Activated CD4-positive, alpha-beta T cell treated with anti-CD3 and anti-CD28 coated beads, Interleukin-2, amount 50 U/mL, for 4 hours (primary cell): ENCODE measurements at places on chromosomes 1 and 21.

DNA sequence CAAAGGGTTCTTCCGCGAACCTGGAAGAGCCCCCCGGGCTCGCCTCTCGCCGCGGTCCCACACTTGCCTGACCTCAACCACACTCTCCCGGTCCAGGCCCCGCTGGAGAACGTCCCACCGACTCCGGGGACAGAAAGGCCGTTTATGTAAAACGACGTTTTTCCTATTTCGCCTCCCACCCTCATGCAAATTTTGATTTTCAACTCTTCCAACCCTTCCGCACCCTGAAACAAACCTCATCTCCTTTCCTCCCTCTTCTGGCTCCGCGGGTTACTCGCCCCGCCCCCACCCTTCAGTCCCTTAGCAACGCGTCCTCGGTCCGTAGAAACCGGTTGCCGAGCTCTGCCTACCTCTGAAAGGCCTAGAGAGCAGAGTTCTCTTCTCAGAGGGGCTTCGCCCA lies at the start of gene C1orf141:
TSS of gene C1orf141 (minus strand) at position 276 of the 400 bp plus-strand sequence. CDS start 7,730 bp downstream, outside the sequence.
- no peak for DNase-seq

DNA sequence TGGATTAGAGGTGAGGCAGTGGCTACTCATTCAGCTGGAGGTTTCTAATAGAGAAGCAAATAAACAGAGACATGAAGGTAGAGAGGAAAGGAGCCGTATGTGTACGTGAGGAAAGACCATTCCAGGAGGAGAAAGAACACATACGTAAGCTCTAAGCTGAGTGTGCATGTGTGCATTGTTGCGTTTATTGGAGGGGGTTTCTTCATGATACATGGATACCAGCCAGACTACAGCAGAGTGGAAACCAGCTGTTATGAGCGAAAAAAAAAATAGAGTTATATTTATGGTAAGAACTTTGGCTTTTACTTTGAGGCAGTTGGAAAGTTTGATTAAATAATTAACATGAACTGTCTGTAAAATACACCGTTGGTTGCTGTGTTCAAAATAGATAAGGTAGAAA lies 173.4 kb upstream of the RGS18 start:
- DNase-seq: no peak

DNA sequence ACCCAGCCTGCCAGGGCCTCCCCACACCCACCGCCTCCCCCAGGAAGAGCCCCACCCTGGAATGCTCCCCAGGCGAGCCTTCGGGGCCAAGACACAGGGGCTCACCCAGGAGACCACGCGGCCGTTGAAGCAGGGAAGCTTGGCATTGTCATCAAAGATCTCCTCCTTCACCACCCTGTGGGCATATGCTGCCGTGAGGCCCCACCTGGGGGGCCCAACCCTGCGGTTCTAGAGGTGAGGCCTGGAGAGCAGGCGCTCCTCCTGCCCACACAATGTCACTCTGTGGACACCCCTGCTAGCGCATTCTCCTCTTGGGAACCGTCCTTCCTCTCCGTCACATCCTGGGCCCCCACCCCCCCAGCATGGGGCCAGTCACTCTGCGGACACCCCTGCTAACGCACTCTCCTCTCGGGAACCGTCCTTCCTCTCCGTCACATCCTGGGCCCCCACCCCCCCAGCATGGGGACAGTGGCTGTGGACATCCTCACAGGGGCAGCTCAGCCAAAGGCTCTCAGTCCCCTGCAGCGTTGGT lies 6.6 kb downstream of the DVL1 start:
- DNase-seq: no peak

- no peak for DNase-seq
Observed at GRCh38 chr1:7225711-7226505, 440.7 kb downstream of the CAMTA1 start.

GRCh38 chr1:117757668-117758067 lies 151.8 kb downstream of the TENT5C start:
- DNase-seq: no peak

- no peak for DNase-seq
Observed at GRCh38 chr1:8259498-8260290, 58.2 kb upstream of the SLC45A1 start.

DNA sequence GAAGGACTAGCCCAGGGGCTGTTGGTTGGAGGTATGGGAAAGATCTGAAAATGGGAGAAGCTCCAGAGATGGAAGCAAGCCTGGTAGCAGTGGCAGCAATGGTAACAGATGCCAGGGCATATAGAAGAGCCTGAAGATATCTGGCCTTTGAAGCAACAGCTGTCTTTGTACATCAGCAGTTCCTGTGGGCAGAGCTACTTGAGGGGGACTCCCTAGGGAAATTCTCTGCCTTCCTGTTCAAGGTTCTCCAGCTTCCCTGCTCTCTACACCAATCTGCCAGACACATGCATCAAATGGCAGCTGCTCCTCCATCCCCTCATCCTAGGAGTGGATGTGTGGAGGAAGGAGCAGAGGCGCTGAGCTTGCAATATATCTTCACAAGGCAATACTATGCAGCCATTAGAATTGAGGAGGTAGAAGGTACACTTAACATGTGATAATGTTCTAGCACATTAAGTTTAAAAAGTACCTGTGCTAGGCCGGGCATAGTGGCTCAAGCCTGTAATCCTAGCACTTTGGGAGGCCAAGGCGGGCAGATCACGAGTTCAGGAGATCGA lies 2.2 kb downstream of the TMEM35B start:
- no peak for DNase-seq

GRCh38 chr1:58251430-58252073 lies 295.0 kb downstream of the OMA1 start:
- DNase-seq: no peak

DNA sequence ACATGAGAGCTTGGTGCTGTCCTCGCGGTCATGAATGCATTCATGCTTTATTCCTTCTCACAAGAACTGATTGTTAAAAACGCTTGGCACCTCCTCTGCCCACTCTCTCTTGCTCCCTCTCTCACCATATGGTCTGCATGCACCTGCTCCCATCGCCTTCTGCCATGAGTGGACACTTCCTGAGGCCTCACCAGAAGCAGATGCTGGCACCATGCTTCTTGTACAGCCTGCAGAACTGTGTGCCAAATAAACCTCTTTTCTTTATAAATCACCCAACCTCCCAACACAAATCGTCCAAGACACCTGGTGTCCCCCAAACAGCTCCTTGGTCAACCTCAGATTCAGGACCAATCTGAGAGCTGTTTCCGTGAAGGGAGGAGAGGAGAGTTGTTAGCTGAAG lies 43.3 kb upstream of the PCBP3 start:
- DNase-seq: no peak

GRCh38 chr1:61233121-61233660 lies 150.8 kb downstream of the NFIA start:
- DNase-seq: no peak

DNA sequence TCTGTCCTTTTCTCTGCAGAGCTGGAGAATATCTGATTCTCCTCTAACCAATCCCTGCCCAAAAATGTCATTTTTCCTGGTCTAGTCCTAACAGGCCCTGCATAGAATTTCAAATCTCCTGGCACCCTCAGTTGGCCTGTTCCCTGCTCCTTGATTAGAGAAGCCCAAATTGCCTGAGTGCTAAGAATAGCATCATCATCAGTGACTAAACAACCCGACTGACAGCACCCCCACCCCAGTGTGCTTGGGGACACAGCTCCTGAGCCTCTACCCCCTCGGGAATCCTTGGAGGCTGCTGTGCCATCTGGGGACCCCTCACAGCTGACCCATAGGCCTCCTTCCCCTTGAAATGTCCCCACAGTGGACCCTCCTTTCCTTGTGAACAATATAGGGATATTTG lies 94.4 kb downstream of the DDX20 start:
- DNase-seq: no peak

GRCh38 chr1:183302452-183303322 lies 115.5 kb downstream of the NMNAT2 start:
- DNase-seq: no peak

DNA sequence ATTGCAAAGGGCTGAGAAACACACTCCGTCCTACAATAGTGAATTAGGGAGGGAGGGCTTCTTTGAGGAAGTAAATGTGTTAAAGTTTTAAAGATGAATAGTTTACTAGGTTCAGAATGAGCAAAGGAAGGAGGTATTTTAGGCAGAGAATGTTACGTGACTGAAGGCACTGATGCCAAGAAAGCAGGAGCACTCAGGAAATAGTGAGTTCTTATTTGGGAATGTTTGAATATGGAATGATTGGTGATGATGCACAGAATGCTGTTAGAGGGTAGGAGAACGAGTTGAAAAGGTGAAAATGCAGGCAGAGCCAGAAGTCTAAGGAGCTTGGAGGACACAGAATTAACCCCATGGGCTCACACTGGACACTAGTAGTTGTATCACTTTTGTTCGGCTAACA lies 108.0 kb downstream of the NRIP1 start:
- DNase-seq: no peak

GRCh38 chr1:79777481-79778219 lies 771.1 kb upstream of the ADGRL4 start:
- no peak for DNase-seq

DNA sequence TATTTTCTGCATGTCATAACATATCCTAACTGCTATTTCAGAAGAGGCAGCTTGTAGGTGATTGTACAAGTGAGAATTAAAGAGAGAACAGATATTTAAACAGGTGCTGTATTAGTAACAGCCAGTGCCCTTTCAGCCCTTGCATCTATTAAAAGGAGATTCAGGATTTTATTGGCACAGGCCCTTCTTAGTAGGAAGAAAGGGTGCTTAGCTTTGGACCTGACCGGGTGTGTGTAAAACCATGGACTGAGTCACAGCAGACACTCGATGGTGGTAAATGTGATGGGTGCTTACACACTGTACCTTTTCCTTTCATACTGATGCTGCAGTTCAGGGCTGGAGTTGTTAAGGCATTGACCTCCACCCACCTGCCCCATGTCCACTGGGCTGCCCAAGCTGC lies 12.7 kb upstream of the CD101 start:
- DNase-seq: no peak

GRCh38 chr1:201059401-201059800 lies 35.9 kb upstream of the KIF21B start:
- no peak for DNase-seq

DNA sequence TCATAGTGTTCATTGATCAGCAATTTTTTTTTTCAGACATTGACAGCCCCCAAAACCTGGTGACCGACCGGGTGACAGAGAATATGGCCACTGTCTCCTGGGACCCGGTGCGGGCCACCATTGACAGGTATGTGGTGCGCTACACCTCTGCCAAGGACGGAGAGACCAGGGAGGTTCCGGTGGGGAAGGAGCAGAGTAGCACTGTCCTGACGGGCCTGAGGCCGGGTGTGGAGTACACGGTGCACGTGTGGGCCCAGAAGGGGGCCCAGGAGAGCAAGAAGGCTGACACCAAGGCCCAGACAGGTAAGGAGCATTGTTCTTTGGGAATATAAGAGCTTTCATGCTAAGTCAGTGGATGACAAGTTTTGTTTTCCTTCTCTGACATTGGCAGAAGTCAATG lies 49.3 kb downstream of the TNN start:
- no peak for DNase-seq

DNA sequence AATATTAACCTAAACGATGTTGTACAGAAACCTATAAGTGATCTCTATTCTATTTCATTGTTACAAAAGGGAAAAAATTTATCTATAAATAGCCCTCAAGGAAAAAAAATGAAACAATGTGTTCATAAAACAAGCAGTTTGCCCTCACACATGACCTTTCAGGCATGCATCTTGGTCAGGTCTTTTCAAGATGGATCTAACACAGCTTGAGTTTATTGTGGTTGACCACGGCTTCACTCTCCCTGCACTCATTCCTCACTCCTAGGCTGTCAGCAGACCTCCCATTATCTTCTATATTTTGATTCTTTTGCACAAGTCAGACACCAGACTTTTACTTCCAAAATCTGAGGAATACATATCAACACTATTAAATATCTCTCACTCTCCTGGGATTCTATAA lies 544.3 kb downstream of the KCNT2 start:
- no peak for DNase-seq

GRCh38 chr21:45747802-45748445 lies 104.4 kb downstream of the PCBP3 start:
- no peak for DNase-seq

- no peak for DNase-seq
Observed at GRCh38 chr1:79554688-79555087, 548.2 kb upstream of the ADGRL4 start.

GRCh38 chr1:231194476-231194842 lies 32.6 kb downstream of the TRIM67 start:
- no peak for DNase-seq

- no peak for DNase-seq
Observed at GRCh38 chr1:177223359-177223758, 52.6 kb downstream of the BRINP2 start.

DNA sequence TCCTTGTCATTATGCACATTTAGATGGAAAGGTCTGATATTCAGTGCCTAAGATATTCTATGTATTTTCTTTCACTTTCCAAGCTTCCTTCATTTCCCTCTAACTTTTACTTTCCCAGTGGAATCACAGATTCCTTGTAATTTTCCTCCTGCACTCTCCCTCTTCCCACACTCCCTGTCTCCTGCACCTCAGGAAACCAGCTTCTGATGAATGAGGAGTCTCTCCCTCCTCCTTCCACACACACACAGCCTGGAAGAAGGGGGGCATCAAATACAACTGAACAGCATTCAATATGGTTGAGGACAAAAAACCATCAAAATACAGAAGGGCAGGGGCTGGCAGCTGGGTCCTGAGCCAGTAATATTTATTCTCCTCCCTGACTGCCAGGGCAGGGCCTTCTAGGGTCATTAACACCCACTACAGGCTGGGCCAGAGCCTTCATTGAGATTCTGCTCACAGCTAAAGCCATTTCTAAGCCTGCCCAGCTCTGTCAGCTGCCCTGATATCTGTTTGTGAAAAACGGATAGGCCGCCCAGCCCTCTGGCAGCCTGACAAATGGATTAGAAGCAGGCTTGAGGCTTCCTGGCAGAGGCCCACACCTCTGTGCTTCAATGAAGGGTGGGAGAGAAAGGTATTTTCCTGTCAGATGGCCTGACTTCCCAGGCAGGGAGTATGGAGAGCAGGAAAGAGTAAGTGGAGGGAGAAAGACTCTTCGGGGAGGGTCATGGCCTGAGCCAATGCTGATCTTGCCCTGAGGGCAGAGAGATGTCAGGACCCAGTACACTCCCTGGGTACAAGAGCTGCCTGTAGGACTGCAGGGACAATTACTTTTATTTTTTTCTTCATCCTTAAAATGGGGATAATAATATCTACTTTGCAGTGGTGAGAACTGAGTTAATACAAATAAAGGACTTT lies 138.9 kb upstream of the SPATA6 start:
- DNase-seq: no peak

DNA sequence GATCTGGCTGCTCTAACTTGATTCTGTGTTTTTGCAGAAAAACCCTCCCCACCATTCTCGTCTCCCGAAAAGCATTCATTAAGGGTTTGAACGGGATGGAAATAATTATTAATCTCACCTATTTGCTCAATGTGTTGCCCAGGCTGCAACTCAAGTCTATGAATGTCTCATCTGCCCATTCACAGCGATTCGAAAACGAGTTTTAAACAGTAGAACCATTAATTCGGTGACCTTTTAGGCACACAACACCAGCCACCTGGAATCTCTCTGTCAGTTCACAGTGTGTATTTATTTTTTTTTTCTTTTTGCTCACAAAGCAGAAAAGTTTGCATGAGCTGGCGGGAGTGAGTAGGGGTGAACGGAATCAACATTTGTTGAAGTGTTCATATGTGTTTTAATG lies 764.7 kb upstream of the TPTE start:
- no peak for DNase-seq

- no peak for DNase-seq
Observed at GRCh38 chr21:29342363-29342957, 43.7 kb downstream of the BACH1 start.

GRCh38 chr1:243469497-243469896 lies 213.7 kb downstream of the SDCCAG8 start:
- DNase-seq: no peak

GRCh38 chr1:110017792-110018191 lies 16.6 kb upstream of the STRIP1 start:
- no peak for DNase-seq
